CD8-positive, alpha-beta memory T cell (primary cell): ENCODE measurements at places on chromosomes 4 and X. TPM values are rescaled to one million over a fixed set of nuclear protein-coding genes. Genes with fewer than 3 reads are reported as not detected.

The GABRA4 gene
- not detected for total RNA-seq

The WAS gene
- 81.9 TPM for total RNA-seq

The VSIG1 gene
- 1.9 TPM for total RNA-seq

The TAPT1 gene
- total RNA-seq: 27.6 TPM

The FAM13A gene
- total RNA-seq: 1.4 TPM

The NSUN7 gene
- total RNA-seq: not detected

The FRMD7 gene
- total RNA-seq: not detected

The ANKRD17 gene
- 57.6 TPM for total RNA-seq

The GLRA3 gene
- not detected for total RNA-seq

The PABPC5 gene
- total RNA-seq: not detected

The PASD1 gene
- total RNA-seq: not detected

The SPATA4 gene
- total RNA-seq: not detected

The PPP2R2C gene
- not detected for total RNA-seq

The PCDH7 gene
- total RNA-seq: not detected

The NAAA gene
- 51.5 TPM for total RNA-seq

The CSAG1 gene
- total RNA-seq: not detected

The NXF3 gene
- total RNA-seq: not detected

The IL15 gene
- 0.70 TPM for total RNA-seq

The CLDN2 gene
- not detected for total RNA-seq

The STATH gene
- not detected for total RNA-seq

The HHIP gene
- not detected for total RNA-seq

The TCEAL6 gene
- total RNA-seq: not detected

The CTAG1B gene
- not detected for total RNA-seq

The PNCK gene
- not detected for total RNA-seq
